ENCODE measurements at places on chromosomes 11 and 22. TPM values are rescaled to one million over a fixed set of nuclear protein-coding genes. Genes with fewer than 3 reads are reported as not detected.

DNA sequence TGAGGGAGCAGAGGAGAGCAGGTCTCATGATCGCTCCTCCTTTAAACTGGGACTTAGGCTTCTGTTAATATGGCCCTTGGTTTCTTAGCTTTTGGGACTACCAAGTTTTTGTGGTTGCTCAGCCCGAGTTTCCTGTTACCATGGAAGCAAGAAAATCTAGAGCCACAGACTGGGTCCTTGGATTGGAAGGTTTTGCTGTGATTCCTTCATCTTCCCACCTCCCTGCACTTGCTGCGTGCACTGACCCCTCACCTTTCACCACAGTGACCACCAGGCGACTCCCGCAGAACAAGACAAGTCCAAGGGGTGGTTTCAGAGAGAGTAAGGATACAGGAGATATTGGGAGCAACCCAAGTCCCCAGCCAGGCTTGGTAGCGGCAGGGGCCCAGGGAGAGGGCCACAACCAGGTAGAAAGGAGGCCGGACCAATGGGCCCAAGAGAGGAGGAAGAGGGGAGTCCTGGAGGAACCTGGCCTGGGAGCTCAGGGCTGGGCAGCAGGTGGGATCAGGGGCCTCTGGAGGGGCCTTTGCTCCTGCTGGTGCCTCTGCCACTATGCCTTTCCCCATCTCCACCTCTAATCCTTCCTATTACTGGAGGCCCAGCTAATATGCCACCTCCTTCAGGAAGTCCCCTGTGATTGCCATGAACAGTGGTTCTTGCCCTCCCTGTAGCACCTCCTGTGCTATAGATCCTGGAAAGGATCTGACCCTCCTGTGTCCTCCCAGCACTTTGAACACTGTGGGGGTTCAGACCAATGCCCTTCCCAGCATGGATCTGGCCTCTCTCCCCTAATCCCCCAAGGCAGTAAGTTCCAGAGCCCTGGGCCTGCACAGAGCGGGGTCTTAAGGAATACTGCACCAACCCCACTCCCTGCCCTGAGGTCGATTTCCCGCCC lies 21.2 kb downstream of the CSF2RB start:
- DNase-seq = no peak

DNA sequence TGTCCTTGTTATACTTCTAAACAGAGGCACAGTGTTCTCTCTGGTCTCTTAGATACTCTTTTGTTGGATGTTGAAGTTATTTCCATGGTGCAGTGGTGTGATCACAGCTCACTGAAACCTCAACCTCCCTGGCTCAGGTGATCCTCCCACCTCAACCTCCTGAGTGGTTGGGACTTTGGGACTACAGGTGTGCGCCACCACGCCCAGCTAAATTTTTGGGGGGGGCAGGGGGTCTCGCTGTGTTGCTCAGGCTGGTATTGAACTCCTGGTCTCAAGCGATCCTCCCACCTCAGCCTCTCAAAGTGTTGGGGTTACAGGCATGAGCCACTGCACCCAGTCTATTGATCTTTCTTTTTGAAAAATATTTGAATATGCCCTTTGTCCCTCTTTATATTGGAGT lies 14.9 kb downstream of the ZNF74 start:
- DNase-seq = peak; percentile 14

GRCh38 chr11:129743112-129743815 lies 72.4 kb upstream of the TMEM45B start:
- no peak for DNase-seq

GRCh38 chr22:37202716-37203115 lies 9.6 kb downstream of the SSTR3 start:
- DNase-seq = peak; percentile 45

- DNase-seq = peak; percentile 76
These were observed 20.5 kb upstream of the SCGB1A1 start for GRCh38 chr11:62398011-62398994.

DNA sequence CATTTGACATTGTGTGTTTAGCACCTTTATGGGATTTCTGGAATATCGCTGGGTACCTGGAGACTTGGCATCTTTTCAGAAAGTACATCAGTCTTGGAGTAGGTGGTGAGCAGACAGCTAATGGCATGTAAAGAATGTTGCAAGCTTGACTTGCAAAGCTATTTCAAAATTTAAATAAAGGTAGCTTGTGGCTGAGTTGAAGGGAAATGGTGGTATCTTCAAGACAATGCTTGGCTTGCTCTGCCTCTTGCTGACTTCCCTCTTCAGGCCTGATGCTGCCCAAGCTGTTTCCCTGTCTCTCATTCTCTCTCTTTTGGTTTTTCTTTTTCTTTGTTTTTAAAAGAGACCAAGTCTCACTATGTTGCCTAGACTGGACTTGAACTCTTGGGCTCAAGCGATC lies 13.2 kb downstream of the ZNRF3 start:
- no peak for DNase-seq

DNA sequence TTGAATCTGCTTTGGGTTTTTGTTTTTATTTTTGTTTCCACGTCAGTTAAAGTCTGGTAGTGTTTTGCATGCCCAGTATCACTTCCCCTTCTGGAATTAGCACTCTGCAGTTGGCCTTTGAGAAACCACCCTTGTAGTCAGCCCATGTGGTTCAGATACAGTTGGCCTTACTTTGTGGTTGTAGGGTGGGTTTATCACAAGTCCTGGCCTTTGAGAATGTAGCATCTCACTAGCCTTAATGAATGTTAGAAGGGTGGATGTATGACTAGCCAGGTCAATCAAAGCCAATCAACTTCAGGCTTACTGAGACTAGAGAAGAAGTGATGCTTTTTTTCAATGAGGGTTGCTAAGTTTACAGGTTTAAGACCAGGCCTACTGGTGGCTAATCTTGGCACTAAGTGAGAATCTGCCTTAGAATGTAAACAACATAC lies 19.8 kb downstream of the ARL14EP start:
- no peak for DNase-seq

- no peak for DNase-seq
These were observed 47.2 kb downstream of the BUD13 start for GRCh38 chr11:116725434-116726221.

GRCh38 chr11:29847219-29847618 lies 169.6 kb downstream of the KCNA4 start:
- DNase-seq = no peak

DNA sequence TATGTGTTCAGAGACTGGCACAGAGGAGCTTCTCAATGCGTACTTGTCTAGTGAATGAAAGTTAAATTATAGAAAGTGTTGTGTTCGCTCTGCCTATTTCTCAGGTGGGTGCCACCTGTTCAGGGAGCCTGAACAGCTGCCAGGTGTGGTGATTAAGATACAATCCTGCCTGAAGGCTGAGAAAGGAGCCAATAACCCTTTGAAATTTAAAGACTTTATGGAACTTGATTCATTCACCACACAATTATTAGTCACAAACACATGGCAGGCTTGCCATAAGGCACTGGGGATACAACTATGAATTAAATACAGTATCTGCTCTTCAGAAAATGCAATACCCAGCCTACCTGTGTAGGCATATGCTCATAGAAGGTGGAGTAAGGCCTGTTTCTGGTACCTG lies 92.9 kb upstream of the AMOTL1 start:
- no peak for DNase-seq

DNA sequence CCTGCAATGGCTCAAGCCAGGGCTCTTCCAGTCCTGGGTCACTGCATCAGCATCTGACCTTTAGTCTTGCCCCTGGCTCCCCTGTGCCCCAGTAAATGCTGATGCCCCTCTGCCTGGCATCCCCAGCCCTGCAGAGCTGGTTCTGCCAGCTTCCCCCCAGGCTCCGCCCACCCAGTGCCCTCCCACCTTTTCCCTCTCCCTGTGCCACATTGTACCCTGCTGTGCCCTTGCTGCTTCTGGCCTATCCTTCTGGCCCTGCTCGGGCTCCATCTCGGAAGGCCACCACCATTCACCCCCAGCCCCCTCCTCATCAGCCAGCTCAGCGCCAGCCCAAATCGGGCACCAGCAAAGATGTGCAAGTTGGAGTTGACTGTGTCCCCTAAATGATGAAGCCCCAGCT lies 7.4 kb downstream of the CAPN5 start:
- DNase-seq = peak; percentile 63

DNA sequence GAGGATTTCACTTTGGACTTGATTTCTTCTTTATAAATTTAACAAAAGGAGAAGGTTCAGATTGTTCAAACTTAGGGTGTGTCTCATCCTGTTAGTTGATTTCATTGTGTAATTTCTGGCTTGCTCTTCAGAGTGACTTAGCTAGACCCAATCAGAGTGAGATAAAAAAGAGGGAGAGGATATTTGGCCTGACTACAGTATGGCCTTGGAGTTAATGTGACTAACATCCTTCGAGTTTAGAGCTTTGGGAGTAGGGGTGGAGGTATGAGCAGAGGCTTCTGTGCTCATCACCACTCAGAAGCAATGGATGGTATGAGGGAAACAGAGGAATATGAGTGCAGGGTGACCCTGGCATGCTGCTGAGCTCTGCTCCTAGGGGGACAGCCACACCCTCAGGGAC lies 114.2 kb downstream of the ME3 start:
- DNase-seq = no peak

- peak; percentile 59 for DNase-seq
These were observed 35.7 kb upstream of the MUC5AC start for GRCh38 chr11:1121813-1122663.

- peak; percentile 81 for DNase-seq
These were observed 40.9 kb downstream of the ATG13 start for GRCh38 chr11:46658259-46658658.

- DNase-seq = no peak
These were observed 387.9 kb upstream of the ANO3 start for GRCh38 chr11:25943777-25944661.

Gene COA4
- total RNA-seq = 64.3 TPM

Gene CCDC87
- 0.16 TPM for total RNA-seq

Gene NXPE1
- total RNA-seq = not detected

Gene IGSF22
- not detected for total RNA-seq

Gene DGAT2
- 1.2 TPM for total RNA-seq

Gene GAL3ST3
- not detected for total RNA-seq
